ENCODE measurements at places on chromosomes 7 and 10.

DNA sequence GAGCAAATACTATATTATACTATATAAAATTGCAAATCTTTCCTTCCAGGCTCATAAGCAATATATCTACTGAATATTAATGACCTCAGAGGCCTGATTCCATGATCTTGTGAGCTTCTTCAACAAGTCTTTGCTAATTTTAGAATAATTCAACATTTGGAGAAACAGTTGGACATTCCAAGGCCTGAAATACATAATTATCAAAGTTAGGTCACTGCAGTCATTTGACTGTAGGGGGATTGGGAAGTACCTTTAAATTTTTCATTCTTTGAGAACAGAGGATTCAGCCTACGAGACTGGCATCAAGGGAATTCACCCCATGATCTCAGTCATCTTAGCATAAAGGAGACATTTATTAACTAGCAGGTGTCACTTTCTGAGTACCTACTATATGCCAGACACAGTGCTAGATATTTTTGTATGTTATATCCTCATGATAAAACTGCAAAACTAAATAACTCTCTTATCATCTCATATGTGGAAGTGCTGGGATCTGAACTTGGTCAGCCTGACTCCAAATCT lies 85.4 kb downstream of the DOCK4 start:
- DNase-seq, result no peak

DNA sequence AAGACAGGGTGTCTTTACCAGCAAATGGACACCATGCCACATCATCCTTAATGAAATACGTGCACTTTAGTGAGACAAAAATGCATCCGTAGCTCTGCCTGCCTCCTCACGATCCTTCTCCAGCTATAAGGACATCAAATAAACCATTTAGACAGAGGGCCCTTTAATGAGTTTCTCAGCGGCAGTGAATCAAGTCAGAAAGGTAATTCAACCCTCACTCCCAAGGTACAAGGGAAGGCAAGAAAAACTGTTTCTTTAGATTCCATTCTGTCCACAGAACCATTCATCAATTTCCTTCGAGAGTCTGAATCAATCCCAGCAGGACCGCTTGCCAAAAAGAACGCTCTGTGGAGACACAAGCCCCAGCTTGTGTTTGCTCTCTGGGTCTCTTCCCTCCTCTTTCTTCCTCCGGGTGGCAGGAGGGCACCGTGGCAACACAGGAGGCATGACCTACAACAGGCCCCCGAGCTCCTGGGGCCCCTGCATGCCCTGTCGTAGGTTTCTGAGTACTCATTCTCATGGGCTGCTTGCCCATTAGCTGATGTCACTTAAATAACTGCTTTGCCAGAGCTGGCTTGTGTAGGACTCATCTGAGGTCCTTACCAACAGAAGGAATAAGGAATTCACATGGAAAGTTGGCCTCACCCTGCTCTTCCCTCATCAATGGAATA lies 297.8 kb upstream of the PRKCQ start:
- DNase-seq, result no peak

DNA sequence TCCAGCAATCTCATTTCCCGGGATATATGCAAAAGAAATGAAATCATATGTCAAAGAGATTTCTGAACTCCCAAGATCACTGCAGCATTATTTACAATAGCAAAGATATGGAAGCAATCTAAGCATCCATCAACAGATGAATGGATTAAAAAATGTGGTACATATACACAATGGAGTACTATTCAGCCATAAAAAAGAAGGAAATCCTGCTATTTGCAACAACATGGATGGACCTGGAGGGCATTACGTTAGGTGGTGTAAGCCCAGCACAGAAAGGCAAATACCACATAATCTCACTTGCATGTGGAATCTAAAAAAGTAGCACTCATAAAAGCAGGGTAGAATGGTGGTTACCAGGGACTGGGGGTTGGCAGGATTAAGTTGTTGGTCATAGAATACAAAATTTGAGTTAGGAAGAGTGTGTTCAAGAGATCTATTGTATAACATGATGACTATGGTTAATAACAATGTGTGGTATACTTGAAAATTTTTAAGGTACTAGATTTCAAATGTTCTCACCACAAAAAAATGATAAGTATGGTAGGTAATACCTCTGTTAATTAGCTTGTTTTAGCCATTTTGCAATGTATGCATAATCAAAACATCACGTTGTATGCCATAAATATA lies 32.9 kb upstream of the EIF5AL1 start:
- no peak for DNase-seq

- DNase-seq, result no peak
These were observed 69.0 kb upstream of the PDCD4 start for GRCh38 chr10:110802551-110803238.

DNA sequence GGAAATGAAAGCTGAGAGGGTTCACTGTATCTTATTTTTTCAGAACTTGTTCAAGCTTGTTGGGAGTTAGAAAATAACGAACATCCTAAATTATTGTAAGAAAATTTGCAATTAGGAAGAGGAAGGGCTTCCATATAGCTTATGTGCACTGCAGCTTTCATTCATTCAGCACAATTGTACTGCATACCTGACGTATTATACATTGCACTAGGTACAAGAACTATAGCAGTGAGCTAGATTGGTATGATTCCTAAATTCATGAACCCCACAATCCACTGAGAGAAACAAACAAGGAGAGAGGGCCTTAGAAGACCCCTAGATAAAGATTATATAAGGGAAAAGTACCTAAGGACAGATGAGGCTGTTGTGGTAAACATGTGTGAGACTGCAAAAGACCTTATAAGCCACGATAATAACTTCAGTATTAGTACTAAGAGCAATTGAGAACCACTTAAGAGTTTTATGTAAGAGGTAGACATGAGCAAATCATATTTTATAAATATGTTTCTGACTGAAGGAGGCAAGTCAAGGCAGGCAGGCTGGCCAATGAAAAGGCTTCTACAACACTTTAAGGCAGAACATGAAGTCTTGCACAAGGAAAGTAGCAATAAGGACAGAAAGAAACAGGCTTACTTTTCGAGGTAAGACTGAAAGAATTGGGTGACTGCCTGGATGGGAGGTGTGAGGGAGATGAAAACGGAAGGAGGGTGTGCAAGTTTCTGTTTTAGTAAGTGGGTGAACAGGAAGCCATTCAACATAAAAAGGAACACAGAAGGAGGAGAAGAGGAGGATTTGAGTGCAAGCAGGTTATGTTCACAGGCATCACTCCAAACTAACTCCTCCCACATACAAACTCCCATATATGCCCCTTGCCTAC lies 77.9 kb upstream of the LRRN3 start:
- DNase-seq, result no peak
